Stimulated activated CD4-positive, alpha-beta T cell treated with anti-CD3 and anti-CD28 coated beads, Interleukin-1b, Interleukin-23, amount 100 ng/mL, for 48 hours (primary cell): ENCODE measurements at places on chromosomes 4 and X.

- no peak for DNase-seq
Measured at GRCh38 chr4:20260821-20261220, 9.1 kb downstream of the SLIT2 start.

GRCh38 chr4:173379929-173380328, 9.2 kb downstream of the SAP30 start:
- no peak for DNase-seq

DNA sequence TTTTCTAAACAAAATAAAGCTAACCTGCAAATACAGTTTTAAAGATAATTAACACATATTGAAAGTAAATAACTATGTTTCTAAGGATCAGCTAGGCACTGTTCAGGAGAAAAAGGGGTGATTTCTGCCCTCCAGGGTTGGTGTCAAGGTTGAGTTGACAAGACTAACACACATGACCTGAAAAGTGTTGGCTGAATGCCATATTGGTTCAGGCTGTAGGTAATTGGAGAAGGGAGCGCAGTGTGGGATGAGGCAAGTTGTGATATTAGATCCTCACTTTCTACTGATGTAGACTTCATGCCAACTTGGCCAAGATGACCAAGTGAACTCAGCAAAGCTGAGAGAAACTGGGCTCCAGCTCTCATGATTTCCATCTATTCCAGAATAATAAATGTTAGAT, 42.2 kb downstream of the PPM1K start:
- DNase-seq: no peak

- no peak for DNase-seq
Measured at GRCh38 chr4:36006226-36006625, 238.1 kb downstream of the ARAP2 start.

GRCh38 chr4:4386736-4387392, at the start of gene NSG1:
NSG1 (plus strand) TSS chr4:4387102; CDS start chr4:4387630, 528 bp downstream.
- no peak for DNase-seq

GRCh38 chrX:108025954-108026600, 18.8 kb upstream of the VSIG1 start:
- no peak for DNase-seq

GRCh38 chr4:124899997-124900396, 187.5 kb upstream of the ANKRD50 start:
- no peak for DNase-seq

- no peak for DNase-seq
Measured at GRCh38 chrX:49202022-49202421, 2.0 kb upstream of the SYP start.

- DNase-seq: no peak
Measured at GRCh38 chrX:34770511-34770910, 113.4 kb upstream of the TMEM47 start.

- DNase-seq: no peak
Measured at GRCh38 chrX:17923546-17923945, 62.4 kb upstream of the RAI2 start.
